IPS-NIHi11 (cell line): ENCODE measurements at places on chromosomes 2 and 18.
A peak's percentile ranks its signal among the peaks of the same experiment; 100 is the strongest.

DNA sequence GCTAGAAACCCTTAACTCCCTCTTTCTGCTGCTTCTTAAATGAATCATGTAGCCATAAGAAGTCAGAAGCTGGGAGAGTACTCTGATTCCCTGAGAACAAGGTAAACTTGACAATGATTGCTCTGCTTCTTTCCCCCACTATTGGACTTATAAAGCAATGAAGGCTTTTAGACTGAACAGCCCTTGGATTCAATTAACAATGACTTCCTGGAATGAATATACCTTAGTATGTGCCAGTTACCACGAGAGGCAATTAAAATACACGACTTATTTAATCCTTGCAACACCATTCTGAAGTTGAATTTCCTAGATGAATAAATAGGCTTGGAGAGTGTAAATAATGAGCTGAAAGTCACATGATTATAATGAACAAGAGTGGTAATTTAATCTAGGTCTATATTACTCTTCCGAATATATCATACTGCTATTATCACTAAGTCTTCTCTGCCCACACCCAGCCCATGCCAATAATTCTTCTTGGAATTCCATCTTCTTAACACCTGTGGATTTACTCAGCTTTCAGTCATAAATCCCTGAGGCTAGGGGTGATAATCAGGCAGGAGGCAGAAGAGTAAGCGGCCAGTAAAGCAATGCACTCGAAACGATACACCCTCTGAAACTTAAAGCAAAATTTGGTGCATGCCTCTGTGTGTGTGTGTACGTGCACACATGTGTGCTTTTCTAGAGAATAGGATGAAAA, 170.2 kb downstream of the ATAD2B start:
- DNase-seq, result no peak

DNA sequence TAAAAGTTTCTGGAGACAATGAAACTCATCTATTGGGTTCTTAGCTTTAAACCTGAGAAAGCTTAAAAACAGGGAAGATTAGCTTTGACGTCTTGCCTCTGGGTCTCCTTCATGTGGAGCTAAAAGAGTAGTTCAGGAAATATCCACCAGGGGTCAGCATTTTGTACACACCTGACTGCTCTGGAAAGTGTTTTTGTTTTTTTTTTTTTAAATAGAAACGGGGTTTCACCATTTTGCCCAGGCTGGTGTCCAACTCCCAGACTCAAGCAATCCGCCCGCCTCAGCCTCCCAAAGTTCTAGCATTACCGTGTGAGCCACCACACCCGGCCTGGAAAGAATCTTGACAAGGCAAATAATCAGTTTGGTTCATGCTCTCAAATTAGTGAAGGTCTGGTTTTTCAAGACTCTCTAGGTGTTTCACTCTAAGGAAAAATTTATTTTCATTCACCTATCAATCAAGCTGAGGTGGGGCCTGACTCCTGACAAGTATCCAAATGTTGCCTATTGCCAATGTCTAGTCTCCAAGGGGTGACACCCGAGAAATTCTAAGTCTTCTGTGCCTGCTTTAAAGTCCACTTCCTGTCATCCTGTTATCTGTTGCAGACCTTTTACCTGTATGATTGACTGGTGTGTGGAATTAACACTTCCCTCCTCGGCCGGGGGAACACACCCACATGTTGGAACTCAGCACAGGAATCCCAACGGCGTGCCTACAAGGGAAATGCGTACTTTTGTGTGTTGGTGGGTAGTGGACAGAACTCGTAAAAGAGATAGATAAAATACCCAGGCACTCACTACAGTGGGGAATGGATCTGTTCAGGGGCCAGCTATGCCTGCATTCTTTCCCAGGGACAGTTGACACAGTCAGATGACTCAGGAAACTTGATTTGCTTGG, 11.3 kb downstream of the IL1RN start:
- DNase-seq, result peak; percentile 72

- no peak for DNase-seq
Measured at GRCh38 chr2:64646007-64646880, 7.5 kb downstream of the SERTAD2 start.

DNA sequence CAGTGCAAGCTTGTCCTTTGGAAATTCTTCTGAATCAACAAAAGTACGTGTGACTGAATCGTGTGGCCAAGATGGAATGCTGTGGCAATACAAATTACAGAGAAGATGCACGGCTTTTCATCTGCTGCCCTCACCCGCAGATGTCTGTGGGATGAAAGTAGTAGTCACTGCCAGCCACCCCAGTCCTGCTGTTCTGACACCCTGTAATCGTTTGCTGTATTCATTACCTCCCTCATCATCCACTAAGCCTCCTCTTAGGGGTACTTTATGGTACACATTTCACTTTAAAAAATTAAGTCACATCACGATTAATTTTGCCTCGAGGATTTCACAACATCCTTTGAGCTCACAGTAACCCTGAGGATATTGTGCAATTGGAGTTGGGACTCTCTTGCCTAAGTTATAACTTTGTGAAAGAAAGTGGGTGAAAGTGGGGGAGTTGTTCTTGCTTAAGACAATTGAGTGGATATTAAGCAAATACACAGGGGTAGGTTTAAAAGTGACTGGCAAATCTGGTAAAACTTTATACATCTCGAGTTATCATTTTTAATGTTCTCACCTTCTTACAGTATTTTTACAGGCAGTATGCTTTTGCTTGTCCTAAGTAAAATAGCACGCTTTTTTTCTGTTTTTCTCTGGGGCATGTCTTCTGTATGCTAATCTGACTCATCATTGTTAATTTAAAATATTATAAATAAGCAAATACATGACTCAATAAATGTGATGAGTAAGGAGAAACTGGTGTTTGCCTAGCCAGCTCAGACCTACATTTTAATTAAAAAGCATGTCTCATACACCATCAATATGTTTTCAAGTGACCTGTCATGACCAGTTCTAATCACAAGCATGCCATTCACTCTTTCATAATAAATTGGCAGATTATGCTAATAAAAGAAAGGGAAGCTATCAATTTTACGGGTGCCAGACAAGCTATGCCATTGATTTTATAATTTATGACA, 680.9 kb downstream of the IRS1 start:
- no peak for DNase-seq

- no peak for DNase-seq
Measured at GRCh38 chr2:147845411-147845971, 662 bp downstream of the ACVR2A start.

GRCh38 chr2:22444281-22444680, 940.7 kb upstream of the KLHL29 start:
- no peak for DNase-seq

GRCh38 chr2:139684286-139684860, 904.2 kb upstream of the NXPH2 start:
- DNase-seq, result no peak

GRCh38 chr2:224778474-224778877, 62.3 kb upstream of the CCDC195 start:
- peak; percentile 39 for DNase-seq

DNA sequence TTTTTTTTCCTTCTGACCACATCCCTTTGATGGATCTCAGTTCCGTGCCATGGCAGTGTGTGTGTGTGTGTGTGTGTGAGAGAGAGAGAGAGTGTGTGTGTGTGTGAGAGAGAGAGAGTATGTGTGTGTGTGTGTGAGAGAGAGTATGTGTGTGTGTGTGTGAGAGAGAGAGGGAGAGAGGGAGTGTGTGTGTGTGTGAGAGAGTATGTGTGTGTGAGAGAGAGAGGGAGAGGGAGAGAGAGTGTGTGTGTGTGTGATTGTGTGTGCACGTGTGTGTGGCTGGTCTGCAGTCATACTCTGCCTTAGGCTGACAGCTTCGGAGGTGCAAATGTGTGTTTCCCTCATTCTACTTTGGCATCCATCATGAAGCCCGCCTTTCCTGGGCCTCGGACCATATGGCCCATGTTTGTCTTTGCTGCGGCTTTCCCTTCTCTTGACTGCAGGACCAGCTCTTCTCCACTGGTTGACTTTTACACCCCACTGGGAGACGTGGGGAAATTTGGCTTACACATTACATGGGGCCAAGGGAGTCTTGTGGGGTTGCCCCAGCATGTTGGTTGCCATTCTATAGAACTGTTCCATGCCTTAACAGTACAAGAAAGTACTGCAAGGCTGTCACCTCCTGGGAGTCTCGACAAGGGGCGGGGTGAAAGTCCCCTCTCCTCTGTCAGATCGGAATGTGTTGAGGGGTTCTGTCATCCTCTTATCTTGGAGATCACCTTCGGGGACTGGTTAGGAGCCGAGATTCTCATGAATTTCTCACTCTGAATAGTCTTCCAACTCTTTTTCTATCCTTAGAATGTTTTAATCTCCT, 21.6 kb downstream of the TSN start:
- DNase-seq, result no peak

GRCh38 chr18:64119916-64120315, 29.0 kb downstream of the LINC00305 start:
- DNase-seq, result no peak

- DNase-seq, result no peak
Measured at GRCh38 chr2:239601880-239602279, 201.1 kb upstream of the HDAC4 start.

- DNase-seq, result no peak
Measured at GRCh38 chr2:236769981-236770671, 200.5 kb downstream of the ACKR3 start.

DNA sequence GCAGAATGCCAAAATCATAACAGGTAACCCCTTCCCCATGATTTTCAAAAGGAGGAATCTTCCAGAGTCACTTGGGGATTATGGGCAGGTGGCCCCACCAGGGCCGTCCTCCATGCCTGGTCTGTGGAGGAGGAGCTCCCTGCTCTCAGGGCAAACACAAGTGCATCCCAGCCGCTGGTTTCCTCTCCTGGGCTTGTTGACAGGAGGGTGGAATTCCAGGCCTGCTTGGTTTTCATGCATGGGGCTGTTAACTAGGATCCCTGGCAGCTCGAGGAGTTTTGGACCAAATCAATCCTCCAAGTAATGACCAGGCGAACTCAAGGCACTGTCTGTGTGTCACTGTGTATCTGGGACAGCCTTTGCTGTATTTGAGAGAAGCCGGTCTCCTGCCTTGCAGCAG, 45.3 kb downstream of the FOSL2 start:
- peak; percentile 42 for DNase-seq

DNA sequence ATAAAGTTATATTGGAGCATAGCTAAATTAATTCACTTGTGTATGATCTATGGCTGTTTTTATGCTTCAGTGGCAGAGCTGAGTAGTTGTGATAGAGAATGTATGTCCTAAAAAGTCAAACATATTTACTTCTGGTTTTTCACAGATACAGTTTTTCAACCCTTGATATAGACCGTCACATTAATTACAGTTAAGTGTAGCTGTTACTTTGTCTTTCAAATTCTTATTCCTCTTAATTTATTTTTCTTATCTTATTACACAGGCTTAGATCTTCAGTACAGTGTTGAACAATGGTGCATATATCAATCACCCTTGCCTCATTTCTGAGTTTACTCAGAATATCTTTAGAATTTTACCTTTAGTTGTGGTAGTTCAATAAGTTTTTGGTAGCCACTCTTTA, 12.2 kb upstream of the CYRIA start:
- DNase-seq, result no peak

DNA sequence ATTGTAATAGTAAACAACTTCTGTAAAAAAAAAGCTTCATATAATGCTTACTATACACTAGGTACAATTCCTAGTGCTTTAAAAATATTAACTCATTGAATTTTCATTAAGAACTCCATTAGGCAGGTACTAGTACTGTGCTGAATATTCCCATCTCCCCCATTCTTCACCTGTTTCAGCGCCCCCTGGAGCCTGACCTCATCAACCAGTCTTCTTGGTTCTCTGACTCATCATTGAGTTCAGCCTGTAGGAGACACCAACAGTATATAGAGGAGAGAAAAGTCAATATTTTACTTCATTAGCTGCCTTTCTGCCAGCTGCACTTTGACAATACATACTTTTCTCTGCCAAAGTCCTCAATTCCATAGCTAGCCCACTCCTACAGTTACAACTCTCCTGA, 1009.9 kb upstream of the KLHL29 start:
- peak; percentile 17 for DNase-seq

DNA sequence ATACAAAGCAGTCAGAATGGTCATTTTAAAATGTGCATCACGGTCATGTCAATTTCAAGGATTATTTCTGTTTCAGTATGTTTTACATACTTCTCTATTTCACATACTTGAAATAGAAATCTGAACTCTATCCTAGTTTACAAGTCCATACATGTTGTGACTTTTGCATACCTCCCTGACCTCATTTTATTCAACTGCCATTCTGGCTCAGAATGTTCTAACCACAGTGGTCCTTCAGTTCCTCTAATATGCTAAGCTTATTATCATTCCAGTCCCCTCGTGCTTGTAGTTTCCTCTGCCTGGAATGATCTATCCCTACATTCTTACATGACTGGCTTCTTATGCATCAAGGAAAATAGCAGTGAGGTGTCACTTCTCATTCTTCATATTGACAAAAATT, 295.6 kb downstream of the KIAA1328 start:
- no peak for DNase-seq

- DNase-seq, result no peak
Measured at GRCh38 chr18:46732801-46733200, 24.1 kb downstream of the ST8SIA5 start.

GRCh38 chr18:40980171-40980570, 974.9 kb upstream of the PIK3C3 start:
- DNase-seq, result no peak

GRCh38 chr2:205675861-205676516, 6.3 kb upstream of the NRP2 start:
- peak; percentile 47 for DNase-seq
